Daoy (cell line): ENCODE measurements at places on chromosomes 6 and 20. TPM values are rescaled to one million over a fixed set of nuclear protein-coding genes. Genes with fewer than 3 reads are reported as not detected.

DNA sequence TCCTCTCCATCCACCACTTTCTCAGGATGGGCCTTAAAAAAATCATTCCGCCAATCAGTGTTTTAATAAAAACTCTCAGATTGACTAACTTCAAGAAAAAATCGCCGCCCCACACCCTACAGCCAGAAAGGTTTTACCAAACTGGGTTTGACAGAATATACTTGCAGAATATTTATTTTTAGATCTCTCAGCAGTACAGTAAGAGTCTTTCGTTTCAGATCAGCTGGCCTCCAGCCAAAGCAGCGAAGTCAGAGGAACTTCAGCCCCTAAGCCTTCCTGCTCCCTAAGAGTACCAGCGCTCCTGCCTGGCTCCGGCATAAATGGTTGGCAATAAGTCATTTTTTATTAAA lies 24.7 kb downstream of the TBC1D7 start:
- DNase-seq, result peak; percentile 37

DNA sequence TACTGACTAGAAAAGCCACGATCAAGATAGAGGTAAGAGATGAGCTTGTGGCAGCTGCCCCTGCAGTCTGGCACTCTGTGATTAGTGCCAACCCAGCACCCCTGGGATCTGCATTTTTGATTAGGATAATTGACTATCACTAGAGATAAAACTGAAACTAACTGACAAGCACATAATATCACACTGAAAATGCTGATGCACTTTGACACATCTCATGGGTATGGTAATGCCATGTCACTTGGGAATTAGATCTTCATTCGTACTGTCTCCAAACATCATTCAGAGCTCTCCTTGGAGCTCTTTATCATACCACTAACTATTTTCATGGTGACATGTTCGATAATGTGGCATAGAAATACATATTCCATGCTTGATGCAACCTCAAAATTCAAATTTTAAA lies 612.9 kb upstream of the BTBD3 start:
- DNase-seq, result no peak

DNA sequence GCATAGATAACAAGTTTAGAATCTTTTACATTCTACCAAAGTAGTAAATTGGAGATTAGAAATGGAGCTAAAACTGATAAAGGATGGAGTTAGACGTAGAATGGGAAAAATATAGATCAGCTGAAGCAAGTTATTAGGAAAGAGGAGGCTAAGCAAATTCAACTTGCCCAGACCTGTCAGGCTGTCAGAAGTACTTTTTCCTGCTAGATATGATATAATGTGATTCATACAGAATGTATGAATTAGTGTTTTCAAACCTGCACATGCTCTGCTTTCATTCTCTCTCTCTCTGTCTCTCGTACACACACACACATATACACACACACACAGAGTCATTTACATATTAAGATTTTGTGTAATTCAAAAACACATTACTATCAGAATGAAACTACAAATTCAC lies 133.2 kb upstream of the HDGFL1 start:
- no peak for DNase-seq

NR2E1 gene
- 1.6 and 2.1 TPM in 2 replicates for total RNA-seq

DNA sequence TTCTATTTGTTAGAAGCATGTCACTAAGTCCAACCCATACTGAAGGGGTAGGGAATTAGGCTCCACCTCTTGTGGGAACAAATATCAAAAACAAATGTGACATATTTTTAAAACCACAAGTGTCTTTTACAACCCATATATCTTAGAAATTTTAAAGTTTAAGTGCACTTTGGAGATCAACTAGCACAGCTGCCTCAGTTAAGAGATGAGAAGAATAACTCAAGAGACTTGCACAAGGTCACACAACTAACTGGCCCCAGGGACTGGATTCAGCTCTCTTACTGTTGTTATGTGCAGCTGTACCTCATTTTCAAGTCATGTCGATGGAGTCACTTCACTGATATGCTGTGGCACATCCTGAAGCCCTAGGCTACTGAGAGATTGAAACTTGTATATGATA lies 102.9 kb upstream of the BMP2 start:
- DNase-seq, result no peak

GRCh38 chr20:38601216-38602184 lies at the start of gene ARHGAP40:
Gene ARHGAP40 (plus strand): TSS chr20:38601809.
- DNase-seq, result peak; percentile 58

GRCh38 chr20:47358672-47359529 lies 2.4 kb upstream of the ZMYND8 start:
- peak; percentile 91 for DNase-seq

GRCh38 chr20:26169506-26169905 lies 472.9 kb upstream of the ZNF337 start:
- peak; percentile 11 for DNase-seq

RGS19 gene
- total RNA-seq, result 18.2 and 25.6 TPM in 2 replicates

DLL1 gene
- 2.8 and 4.6 TPM in 2 replicates for total RNA-seq

GRCh38 chr6:145498425-145498824 lies 236.9 kb downstream of the EPM2A start:
- no peak for DNase-seq

- DNase-seq, result no peak
These were observed 9.0 kb downstream of the NPEPL1 start for GRCh38 chr20:58701431-58702160.

PHIP gene
- total RNA-seq, result 23.1 and 25.1 TPM in 2 replicates

DNA sequence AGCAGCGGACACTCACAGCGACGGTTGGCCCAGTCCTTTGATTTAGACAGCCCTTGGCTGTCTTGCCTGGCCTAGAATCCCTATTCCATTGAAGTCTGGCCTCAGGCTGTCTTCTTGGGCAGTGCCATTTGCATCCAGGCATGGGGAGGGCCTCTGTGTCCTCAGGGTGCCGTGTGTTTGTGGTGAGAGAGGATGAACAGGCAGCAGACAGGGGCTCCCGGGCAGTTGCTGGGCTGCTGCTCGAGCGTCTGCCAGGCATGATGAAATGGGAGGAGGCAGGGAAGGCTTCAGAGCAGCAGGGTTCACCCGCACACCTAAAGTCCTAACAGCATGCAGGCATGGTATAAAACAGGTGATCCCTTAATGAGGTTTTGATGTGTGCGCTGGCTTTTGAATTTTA lies 126.9 kb downstream of the SOBP start:
- no peak for DNase-seq

SMLR1 gene
- total RNA-seq, result not detected in 2 replicates

TREM1 gene
- not detected in 2 replicates for total RNA-seq

- no peak for DNase-seq
These were observed 20.7 kb downstream of the EBF4 start for GRCh38 chr20:2713285-2713684.

GRCh38 chr20:49291200-49291599 lies 13.3 kb upstream of the ZNFX1 start:
- DNase-seq, result no peak

- DNase-seq, result peak; percentile 17
These were observed 45.9 kb downstream of the NOL4L start for GRCh38 chr20:32539026-32539816.

DACT2 gene
- total RNA-seq, result not detected in 2 replicates

DNA sequence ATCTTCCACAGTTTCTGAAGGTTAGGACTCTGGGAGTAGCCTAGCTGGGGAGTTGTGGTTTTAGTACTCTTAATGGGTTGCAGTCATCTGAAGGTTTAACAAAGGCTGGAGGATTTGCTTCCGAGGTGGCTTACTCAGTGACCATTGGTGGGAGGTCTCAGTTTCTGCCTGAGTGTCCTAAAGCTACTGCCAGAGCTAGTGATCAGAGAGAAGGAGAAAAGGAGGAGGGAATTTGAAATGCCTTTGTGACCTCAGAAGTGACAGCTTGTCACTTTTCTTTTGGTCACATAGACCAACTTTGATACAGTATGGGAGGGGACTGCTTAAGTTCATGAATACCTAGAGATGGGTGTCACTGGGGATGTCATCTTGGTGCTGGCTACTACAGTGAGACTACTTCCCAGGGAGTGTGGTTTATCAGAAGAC lies 41.3 kb downstream of the NCOA3 start:
- DNase-seq, result no peak

- no peak for DNase-seq
These were observed 7.9 kb upstream of the TAGAP start for GRCh38 chr6:159052720-159053119.

GRCh38 chr20:341682-342081 lies 5.2 kb upstream of the NRSN2 start:
- peak; percentile 84 for DNase-seq

GRCh38 chr20:4552075-4552640 lies 169.6 kb upstream of the PRND start:
- no peak for DNase-seq

GRCh38 chr6:434051-434705 lies 42.6 kb downstream of the IRF4 start:
- no peak for DNase-seq

DNA sequence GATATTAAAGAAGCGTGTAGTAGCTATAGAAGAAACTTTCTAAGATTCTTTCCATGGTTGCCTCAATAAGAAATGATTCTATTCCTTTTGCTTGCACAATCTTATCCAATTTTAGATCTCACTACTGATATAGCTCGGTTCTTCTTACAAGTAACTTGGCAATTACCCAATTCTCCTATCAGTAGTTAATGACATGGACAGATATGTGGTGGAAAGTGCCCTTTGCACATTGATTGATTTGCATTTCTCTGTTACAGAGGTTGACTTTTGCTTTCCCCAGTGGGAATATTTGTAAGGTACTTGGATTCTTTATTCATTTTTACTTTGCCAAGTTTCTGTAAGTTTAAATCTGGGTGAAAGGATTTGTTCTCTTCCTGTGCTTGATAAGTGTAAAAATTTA lies 93.7 kb upstream of the QKI start:
- DNase-seq, result no peak

GUCA1A gene
- not detected in 2 replicates for total RNA-seq

STX11 gene
- total RNA-seq, result 4.6 and 6.3 TPM in 2 replicates

DNA sequence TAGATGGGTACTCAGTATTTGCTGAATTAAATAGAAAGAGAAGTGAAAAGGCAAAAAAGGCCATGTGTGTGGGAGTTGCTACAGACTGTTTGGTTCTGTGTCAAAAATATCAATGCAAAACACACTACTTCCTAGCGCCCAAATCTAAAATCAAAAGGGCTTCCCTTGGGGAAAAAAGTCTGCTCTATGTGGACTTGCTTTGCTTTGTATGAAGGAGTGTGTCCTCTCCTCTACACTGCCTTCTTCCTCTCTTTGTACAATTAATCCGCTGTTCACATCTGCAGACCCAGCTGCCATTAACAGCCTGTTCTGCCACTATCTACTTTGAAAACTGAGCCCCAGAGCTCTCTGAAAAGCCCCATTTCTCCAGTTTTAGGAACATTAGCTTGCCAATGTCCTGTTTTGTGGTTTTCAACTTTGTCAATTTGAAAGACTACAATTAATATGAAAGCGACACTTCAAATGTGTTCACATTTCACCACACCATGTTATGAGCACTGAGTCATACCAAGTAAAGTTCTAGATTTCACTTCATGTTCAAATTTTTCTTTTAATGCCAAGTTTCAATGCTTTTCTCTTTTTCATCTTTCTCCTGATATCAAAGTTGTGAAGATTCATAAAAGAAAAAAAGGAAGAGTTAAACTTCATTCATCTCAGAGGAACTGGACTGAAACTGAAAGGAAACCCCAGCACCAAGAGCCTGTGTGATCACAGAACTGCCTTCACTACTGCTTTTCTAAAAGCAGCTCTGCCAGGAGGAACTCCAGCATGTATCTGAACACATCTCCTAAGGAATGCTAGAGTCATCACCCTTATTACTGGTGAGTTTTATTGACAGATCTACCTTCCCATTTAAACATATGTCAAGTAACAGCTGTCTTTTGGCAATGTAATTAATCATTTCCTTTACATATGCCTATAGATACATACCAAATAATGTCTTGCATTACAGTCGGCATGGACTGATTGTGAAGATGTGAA lies 102.6 kb downstream of the KIF13A start:
- no peak for DNase-seq

- DNase-seq, result no peak
These were observed 114.5 kb downstream of the EDN1 start for GRCh38 chr6:12404651-12405050.

BTN1A1 gene
- not detected in 2 replicates for total RNA-seq

NKAIN2 gene
- not detected in 2 replicates for total RNA-seq

B3GAT2 gene
- total RNA-seq, result 0.29 TPM in 1 of 2 replicates, not detected in the other

- no peak for DNase-seq
These were observed 433.7 kb downstream of the MAFB start for GRCh38 chr20:40255365-40255764.

GRCh38 chr20:57197352-57198131 lies 68.9 kb downstream of the BMP7 start:
- no peak for DNase-seq

DNA sequence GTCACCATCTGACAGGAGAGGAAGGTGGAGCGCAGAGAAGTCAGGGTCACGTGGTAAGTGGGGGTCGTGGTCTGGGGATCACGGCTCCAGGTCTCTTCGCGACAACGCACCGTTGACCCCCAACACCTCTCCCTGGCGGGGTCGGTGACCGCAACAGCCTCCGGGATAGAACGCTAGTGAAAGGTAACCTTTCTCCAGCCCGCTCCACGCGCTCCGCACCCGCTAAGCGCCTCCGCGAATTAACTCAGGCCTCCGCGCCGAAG lies 600 bp upstream of the SYNJ2 start:
- DNase-seq, result no peak

GRCh38 chr20:3082955-3083952 lies 1.3 kb downstream of the AVP start:
- no peak for DNase-seq

MTFR2 gene
- total RNA-seq, result 10.1 and 26.0 TPM in 2 replicates

DNA sequence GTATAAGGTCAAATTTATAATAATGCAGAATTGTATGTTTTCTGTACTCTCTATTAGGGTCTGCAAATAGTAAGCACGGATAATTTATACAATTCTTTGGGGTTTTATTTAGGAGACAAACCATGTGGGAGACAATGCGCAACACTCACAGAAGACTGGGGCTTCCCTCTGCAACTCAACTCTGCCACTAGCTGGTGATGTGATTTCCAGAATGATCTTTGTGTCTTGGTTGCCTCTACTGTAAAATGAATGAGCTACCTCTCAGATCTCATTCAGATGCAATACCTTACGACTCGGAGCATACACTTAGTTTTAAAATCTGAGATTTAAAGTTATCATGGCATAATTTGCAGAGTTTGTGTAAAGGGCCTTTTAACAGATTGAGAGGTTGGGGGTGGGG lies 6.4 kb downstream of the MAN1A1 start:
- no peak for DNase-seq

DNA sequence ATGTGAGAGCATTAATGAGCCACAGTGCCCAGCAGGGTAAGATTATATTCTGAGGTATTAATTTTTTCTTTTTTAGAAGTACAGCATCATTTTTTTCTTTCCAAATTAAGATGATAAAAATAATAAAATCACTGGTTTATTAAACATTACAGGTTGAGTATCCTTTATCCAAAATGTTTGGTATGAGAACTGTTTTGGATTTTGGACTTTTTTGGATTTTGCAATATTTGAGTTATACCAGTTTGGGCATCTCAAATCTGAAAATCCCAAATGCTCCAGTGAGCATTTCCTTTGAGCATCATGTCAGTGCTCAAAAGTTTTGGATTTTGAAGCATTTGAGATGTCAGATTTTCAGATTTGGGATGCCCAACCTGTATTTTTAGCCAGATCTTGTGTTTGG lies 44.4 kb downstream of the ENPP1 start:
- DNase-seq, result no peak
